ENCODE measurements at places on chromosomes 7 and 10.
A peak's percentile ranks its signal among the peaks of the same experiment; 100 is the strongest.

DNA sequence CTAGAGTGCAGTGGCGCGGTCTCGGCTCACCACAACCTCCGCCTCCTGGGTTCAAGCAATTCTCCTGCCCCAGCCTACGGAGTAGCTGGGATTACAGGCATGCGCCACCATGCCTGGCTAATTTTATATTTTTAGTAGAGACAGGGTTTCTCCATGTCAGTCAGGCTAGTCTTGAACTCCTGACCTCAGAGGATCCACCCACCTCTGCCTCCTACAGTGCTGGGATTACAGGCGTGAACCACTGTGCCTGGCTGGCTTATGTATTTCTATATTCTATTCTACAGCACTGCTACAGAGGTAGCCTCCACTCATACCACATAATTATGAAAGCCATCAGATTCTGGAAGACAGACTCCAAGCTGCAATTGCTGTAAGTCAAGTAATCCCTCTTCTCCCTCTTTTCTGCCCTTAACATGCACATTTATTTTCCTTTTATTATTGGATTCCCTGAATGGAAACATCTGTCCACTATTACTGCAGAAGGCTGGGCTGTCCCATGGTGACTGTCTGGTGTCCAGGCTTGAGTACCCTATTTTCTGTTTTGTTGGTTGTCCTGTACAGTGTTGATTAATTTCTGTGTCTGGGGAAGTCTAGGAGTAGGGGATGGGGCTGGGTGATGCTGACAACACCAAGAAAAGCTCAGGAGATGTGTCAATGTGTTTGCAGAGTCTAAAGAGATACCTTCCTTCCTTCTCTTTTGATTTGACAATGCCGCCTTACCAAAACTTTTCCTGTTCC, 5.8 kb upstream of the ZNF487 start:
- no peak for ATAC-seq

DNA sequence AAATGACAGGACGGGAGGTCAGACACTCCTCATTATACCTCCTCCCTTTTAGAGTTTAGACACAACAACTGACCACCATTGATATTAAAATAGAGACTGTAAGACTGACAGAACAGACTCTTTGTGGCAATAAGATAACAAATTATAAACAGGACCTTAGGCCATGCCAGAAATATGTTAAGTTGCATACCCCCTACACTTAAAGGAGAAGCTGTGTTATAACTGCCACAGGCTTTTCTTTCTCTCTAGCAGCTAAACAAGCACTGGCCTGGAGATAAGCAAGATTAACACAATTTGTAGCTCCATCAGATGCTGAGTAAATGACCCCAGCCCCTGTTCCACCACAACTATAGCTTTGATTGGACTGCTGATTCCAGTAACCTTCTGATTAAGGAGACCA, 10.5 kb upstream of the UNC5B start:
- ATAC-seq, result no peak

- ATAC-seq, result 0 out of 3 replicates have a peak, but pooled peaks have one; percentile 28
Measured at GRCh38 chr7:106143711-106144337, 31.7 kb upstream of the SYPL1 start.

GRCh38 chr10:30432622-30433305, 1.2 kb upstream of the MAP3K8 start:
- ATAC-seq, result no peak

- ATAC-seq, result no peak
Measured at GRCh38 chr10:60170250-60170649, 219.4 kb downstream of the ANK3 start.

GRCh38 chr7:85021101-85021704, 165.7 kb downstream of the SEMA3D start:
- ATAC-seq, result peak; percentile 31

- ATAC-seq, result no peak
Measured at GRCh38 chr7:119090851-119091250, 866.3 kb downstream of the ANKRD7 start.
